ENCODE measurements at places on chromosomes 6 and 20. TPM values are rescaled to one million over a fixed set of nuclear protein-coding genes. Genes with fewer than 3 reads are reported as not detected.
A peak's percentile ranks its signal among the peaks of the same experiment; 100 is the strongest.

DNA sequence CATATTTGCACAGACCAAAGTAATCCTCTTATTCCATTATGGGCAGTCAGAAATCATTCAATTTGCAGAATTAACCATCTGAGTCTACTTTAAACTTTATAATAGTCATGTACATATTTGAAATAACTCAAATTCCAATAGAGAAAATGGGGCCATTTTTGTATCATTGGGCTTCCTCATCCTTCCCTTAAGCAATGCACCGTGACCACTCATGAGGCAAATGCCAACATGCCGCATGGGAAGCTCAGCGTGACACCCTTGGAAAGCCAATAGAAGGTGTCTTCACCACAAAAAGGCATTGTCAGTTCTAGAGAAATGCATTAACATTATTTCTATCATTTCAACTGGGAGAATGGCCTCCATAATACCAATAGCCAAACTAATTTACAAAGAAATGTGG lies 38.5 kb downstream of the SIM1 start:
- peak; percentile 50 for DNase-seq

- peak; percentile 11 for DNase-seq
Observed at GRCh38 chr6:143136647-143137046, 76.0 kb downstream of the AIG1 start.

DNA sequence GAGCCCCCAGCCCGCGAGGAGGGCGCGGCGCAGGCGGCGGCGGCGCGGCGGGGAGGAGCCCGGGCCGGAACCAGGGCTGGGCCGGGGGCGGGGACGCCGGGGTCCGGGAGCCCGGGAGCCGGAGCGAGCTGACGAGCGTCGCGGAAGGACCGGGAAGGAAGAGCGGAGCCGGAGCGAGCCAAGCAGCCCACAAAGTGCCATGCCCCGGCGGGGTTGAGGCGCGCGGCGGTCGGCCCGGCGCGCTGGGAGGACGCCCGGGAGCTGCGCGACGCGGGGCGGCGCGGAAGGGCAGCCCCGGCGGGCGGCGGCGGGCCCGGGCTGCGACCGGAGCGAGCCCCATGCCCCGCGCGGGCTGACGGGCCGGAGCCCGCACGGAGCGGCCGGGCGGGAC lies 289 bp downstream of the FOXP4 start:
- peak; percentile 34 for DNase-seq

- DNase-seq, result no peak
Observed at GRCh38 chr6:16688436-16688835, 72.8 kb downstream of the ATXN1 start.

Gene PRIM2
- total RNA-seq, result 32.5 TPM
